ENCODE measurements at places on chromosomes 4 and X. TPM values are rescaled to one million over a fixed set of nuclear protein-coding genes. Genes with fewer than 3 reads are reported as not detected.

The SMARCAD1 gene
- total RNA-seq: 58.3 TPM

The RIBC1 gene
- total RNA-seq: not detected

The STPG2 gene
- 0.31 TPM for total RNA-seq

The CCDC120 gene
- total RNA-seq: 2.7 TPM

The MUC7 gene
- total RNA-seq: 140 TPM

The OPRPN gene
- not detected for total RNA-seq

The NLGN4X gene
- 11.3 TPM for total RNA-seq

The MAGEB4 gene
- total RNA-seq: not detected

The ASB5 gene
- total RNA-seq: 206 TPM

The ADAMTS3 gene
- total RNA-seq: 2.8 TPM

The FAM9C gene
- not detected for total RNA-seq

The F11 gene
- total RNA-seq: 0.62 TPM

The FHDC1 gene
- 9.9 TPM for total RNA-seq
